ENCODE measurements at places on chromosomes 12 and 14.

DNA sequence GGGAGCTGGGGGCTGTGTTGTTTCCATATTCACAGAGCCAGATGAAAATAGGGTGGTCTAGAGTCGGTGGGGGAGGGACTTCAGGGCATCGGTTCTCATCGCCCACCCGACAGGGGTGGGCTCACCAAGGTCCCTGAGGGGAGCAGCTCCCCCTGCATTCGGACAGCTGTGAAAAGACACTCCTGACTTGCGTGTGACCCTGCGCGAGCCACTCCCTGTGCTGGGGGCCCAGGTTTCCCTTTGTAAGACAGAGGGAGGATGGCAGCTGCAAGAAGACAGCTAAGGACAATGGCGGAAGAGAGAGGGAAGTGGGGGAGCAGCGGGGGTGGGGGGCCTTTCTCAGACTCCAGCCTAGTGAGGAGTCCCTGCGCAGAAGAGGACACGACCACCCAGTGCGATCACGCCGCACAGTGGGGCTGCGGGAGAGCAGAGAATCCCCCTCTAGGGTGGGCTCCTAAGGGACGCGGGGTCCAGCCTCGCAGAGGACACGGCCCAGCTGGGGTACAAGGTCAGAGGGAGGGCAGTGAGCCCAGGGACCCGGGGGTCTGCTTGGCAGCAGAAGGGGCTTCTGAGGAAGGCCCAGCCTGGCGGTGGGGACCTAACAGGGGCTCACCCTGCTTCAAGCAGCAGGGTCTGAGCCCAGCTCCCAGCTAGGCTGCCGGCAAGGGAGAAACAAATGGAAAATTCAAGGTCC is 326.9 kb upstream of the DIO3 start:
- DNase-seq = peak; percentile 20

DNA sequence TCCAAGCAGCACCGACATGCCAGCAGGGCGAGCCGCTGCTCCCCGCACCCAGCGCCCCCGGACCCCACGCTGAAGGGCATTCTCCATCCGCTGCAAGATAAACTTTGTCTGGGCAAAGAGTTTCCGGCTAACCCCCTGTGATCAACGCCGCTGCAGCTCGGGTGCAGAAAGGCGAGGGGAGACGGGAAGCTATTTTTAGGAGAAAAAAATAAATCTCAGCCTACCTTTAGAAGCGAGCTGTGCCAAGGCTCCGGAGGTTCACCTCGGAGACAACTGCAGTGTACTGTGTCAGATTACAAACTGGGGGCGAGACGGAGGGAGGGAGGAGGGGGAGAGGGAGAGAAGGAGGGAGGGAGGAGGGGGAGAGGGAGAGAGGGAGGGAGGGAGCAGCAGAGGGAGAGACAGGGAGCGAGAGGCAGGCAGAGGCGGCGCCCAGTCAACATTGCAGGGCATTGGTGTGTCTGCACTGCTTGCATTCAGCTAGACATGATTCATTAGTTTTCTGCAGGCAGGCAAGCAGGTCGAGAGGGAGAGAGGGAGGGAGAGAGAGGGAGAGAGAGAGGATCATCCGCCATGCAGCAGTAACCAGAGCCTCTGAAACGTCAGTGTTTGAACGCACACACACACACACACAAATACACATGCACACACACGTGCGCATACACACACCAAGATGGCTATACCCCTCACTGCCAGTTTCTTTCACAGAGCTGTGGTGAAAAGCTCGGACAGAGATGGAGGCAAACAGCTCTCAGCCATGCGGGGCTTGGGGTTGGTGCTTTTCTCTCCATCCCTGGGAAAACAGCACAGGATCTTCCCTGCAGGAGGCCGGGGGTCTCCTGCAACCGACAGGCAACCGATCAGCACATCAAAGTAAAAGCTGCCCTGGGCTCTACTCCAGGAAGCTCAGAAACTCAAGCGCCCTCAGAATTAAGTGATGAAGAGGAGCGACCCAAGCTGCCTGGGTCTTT is at the start of gene RIMBP2:
TSS of gene RIMBP2 (minus strand) at position 302 of the 971 bp plus-strand sequence. CDS start 237,286 bp downstream, outside the sequence.
- DNase-seq = no peak

DNA sequence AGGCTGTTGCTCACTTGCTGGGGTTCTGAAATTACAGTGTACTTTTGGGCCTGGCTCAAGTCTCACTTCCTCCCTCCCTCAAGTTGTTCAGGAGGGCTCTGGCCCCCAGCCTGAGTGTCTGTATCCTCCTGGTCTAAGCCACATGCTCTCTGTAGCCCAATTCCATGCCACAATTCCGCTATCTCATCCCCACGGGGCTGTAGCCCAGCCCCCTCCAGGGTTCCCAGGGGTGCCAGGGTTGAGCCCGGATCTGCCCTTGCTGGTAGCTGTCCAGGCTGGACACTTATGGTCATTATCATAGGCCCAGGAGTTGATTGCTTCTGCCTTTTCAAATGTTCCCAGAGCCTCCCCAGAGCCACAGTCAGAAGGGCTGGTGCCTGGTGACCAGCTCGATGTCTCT is 65.3 kb downstream of the PRIMA1 start:
- DNase-seq = no peak

GRCh38 chr12:130859161-130859560 is 12.7 kb upstream of the RAN start:
- no peak for DNase-seq

DNA sequence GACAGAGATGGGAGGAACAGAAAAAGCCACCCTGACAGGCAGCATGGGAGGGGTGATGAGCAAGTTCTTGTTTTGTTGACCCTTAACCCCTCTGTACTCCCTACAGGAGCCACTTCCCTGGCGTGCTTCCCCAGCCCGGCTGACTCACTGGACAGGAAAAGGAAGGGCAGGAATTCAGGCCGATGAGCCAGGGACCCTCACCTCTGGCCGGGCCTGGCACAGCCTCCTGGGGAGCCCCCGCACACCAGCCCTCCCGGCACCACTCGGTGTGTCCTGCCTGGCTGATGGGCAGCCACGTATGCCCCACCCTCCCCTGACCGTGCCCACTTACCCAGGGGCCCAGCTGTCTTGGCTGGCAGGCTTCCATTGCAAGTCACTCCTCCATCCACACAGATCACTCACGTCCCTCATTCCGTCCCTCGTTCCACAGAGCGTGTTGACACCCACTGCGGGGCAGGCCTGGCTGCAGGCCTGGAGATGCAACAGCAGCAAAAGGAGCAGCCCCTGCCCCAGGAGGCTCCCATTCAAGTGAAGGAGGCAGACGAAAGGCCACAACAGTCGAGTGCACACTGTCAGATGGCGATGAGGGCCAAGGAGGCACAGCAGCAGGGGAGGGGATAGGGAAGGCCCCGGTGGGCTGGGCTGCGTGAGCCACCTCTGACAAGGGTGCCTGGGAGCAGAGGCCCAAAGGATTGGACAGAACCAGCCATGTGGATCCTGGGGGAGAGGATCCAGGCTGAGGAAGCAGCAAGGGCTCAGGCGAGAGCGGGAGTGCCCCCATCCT is 19.7 kb upstream of the CD9 start:
- DNase-seq = no peak

- no peak for DNase-seq
Observed at GRCh38 chr12:132282031-132282949, 47.1 kb downstream of the GALNT9 start.

DNA sequence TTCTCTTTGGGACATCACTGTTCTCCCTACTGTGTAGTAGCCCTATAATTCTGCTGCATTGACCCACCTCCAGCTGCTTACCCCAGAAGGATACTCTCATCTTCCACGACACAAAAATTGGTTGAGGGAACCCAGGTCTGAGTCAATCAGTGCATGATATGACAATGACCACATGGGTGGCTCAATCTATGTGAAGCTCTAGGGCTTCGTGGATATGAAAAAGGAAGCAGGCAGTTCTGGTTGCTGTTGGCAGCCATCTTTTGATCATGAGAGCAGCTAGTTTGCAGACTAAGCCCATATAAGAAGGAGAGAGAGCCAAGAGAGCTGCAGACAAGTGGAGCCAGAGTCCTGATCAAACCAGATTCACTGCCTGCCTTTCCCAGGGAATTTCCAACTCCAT is 57.9 kb downstream of the AVPR1A start:
- DNase-seq = no peak

GRCh38 chr14:92105073-92105892 is 1.1 kb downstream of the ATXN3 start:
- peak; percentile 38 for DNase-seq

DNA sequence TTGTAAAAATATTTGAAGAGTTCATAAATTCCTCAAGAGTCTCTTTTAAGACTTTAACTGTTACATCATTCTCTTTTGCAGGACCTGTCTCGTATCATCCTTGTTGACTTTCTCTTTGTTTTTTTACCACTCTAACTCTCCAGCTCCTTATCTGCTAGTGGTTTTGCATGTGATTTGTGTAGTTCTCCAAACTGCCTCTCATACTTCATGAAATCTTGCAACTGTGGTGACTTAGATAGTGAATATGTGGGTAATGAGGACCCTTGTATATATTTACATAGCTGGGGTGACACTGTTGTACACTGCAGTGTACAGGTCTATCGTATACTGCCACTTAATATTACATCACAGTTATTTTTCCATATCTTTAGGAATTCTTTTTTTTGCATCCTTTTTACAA is 40.2 kb upstream of the EMP1 start:
- no peak for DNase-seq

GRCh38 chr14:24075485-24076301 is 4.3 kb downstream of the CPNE6 start:
- peak; percentile 63 for DNase-seq

- DNase-seq = no peak
Observed at GRCh38 chr12:69118516-69118915, 120.9 kb upstream of the CPSF6 start.

GRCh38 chr12:95615749-95616148 is 64.5 kb upstream of the USP44 start:
- DNase-seq = no peak

- no peak for DNase-seq
Observed at GRCh38 chr12:77003246-77003645, 62.1 kb downstream of the E2F7 start.

Data from GM13976 (cell line).